NCI-H1092 (cell line): ENCODE measurements at places on chromosomes 2 and 18.
A peak's percentile ranks its signal among the peaks of the same experiment; 100 is the strongest.

GRCh38 chr18:3478262-3478978 lies 28.4 kb downstream of the TGIF1 start:
- no peak for DNase-seq

DNA sequence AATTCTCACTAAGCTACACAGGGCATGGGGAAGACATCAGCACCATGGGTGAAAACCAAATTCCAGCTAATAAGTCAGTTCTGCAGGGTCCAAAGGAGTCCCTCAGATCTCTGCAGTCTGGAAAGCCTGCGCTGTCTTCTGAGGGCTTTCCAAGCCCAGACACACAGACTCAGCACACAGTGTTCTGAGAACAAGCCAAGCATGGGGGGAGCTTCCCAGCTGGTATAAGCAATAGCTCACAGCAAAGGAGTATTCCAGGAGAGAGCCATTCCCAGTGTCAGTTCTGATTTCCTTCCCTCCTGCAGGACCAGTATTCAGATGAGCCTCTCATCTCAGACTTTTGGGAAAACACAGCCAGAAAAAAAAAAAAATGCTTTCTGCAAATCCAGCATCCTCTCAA lies 370.8 kb downstream of the TNS1 start:
- DNase-seq: no peak

DNA sequence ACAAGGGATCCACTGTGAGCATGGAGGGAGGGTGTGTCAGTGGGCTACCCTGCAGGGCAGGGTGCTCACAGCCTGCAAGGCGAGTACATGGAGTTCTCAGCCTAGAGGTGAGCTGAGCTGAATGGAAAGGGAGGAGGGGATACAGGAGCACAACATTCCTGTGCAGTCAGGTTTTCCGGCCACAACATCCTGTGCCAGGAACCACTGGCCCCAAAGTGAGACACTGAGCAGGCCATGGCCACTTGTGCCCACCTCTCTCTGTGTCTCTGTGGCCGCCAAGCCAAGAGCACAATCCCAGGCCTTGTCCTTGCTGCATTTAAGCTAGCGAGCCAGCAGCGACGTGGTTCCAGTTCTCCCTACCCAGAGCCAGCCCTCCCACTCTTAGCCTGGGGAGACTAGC lies 6.1 kb downstream of the DOK1 start:
- DNase-seq: no peak

GRCh38 chr2:36469710-36470109 lies 114.1 kb downstream of the CRIM1 start:
- DNase-seq: no peak

GRCh38 chr18:6525604-6526003 lies 110.9 kb upstream of the L3MBTL4 start:
- DNase-seq: no peak

DNA sequence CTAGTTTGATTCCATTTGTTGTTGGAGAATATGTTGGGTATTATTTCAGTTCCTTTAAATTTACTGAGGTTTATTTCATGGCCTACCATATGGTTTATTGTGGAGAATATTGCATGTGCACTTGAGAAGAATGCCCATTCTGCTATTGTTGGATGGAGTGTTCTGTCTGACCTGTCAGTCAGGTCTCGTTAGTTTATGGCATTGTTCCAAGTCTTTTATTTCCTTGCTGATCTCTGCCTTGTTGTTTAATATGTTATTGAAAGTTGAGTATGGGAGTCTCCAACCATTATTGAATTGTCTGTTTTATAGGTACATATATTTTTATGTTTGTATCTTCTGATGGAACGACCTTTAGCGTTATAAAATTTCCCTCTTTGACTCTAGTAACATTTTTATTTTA lies 86.3 kb downstream of the PTPN4 start:
- DNase-seq: no peak

- peak; percentile 32 for DNase-seq
These were observed 25.7 kb downstream of the FANCL start for GRCh38 chr2:58215429-58215828.

- DNase-seq: no peak
These were observed 1267.6 kb upstream of the PIK3C3 start for GRCh38 chr18:40687399-40687798.
